ENCODE measurements at places on chromosomes 12 and 14.

DNA sequence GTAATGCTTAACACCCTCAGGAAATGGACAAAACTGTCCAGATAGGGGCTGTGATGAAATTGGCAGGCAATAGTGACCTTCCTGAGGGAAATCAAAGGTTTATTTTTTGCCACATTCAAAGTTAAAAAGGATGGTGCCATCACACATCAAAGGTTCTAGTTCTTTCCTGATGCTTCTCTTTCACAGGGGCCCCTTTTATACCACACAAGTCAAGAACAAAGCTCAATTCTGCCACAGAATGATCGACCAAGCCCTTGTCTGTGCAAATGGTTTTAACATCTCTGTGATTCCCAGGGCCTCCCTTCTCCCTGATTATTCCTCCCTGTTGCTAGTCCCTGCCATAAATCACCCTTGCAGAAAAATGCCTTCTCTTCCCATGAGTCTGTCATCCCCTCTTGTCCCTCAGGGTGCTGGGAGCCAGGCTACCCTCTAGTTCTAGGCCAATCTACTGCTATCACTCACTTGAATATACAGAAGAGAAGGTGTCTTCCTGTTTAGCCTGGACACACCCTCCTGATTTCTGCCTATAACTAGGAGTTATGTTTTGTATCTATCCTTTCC, 22.7 kb downstream of the SMCO2 start:
- DNase-seq = no peak

- DNase-seq = no peak
Measured at GRCh38 chr14:99777951-99778350, 15.3 kb upstream of the EML1 start.

DNA sequence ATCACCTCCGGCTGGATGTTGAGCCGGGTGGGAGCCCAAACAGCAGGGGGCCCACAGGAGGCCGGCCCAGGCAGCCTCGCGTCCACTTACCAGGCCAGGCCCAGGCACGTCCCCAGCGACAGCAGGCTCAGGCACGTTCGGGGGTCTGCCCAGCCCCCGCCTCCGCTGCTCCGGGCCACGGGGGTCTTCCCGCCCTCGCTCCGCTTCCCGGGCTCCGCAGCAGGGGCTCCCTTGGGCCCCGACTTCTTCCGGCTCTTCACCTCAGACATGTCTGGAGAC, 216 bp downstream of the IKBIP start:
- DNase-seq = no peak

GRCh38 chr12:47993491-47993890, 10.8 kb downstream of the COL2A1 start:
- no peak for DNase-seq

DNA sequence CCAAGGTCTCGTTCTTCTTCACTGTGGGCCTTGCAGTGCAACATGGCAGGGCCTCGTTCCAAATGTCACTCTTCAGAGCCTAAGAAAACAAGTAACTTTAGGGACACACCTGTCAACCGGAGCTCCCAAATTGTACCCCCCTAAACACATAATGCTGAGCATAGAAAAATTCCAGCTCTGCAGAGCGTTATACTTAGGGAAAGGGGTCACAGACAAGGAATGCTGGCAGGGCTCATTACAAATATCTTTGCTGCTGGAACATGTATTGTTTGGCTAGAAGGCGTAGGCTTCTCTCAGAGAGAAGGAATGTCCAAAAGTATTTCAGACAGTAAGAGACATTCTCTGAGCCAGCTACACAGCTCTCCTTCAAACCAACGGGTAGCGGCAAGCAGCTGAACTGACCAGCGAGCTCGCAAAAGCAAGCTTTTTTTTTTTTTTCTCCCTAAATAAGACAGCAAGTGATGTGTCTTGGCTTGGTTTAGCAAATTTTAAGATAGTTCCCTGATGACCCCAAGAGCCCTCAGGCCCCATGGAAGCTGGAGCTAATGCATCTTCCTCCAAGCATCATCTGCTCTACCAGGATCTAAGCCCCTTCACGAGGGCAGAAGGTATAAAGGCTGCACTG, 24.5 kb downstream of the SSH1 start:
- DNase-seq = no peak

- DNase-seq = no peak
Measured at GRCh38 chr12:42201063-42201462, 37.0 kb downstream of the YAF2 start.

GRCh38 chr12:11652351-11653040, 3.0 kb downstream of the ETV6 start:
- no peak for DNase-seq

DNA sequence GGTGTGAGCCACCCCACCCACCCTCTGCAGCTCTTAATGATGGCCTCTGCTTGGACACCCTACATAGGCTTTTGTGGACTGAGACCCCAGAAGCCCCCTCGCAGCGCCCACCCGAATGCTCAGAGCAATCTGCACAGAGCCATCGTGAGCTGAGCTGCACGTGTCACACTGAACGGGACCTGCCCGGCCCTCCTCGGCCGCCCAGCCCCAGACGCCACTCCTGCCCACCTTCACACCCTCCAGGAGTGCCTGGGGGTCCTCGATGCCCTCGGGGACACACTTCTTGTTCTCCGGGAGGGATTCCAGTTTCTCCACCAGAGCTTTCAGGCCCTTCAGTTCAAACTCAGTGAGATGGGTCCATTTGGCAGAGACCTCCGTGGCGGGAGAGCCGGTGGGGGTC, 71.5 kb downstream of the KDM2B start:
- no peak for DNase-seq

GRCh38 chr12:39352471-39353017, 90.4 kb downstream of the KIF21A start:
- DNase-seq = no peak

DNA sequence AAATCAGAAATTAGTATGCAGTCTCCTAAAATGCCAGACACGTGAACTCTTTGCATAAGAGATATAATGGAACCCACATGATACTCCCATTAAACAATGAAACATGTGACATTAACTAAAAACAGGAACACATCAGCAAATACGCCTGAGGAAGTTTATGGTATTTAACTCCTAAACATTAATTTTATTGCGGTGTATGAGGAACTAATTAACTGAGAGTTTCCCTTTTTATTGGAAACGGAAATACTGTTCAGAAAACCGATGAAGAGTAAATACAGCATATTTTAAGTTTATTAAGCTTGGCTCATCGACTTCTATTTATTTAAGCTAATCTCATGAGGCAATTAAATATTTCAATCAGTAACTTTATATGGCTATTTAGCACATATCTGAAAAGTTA, 290.3 kb downstream of the SOX5 start:
- no peak for DNase-seq

DNA sequence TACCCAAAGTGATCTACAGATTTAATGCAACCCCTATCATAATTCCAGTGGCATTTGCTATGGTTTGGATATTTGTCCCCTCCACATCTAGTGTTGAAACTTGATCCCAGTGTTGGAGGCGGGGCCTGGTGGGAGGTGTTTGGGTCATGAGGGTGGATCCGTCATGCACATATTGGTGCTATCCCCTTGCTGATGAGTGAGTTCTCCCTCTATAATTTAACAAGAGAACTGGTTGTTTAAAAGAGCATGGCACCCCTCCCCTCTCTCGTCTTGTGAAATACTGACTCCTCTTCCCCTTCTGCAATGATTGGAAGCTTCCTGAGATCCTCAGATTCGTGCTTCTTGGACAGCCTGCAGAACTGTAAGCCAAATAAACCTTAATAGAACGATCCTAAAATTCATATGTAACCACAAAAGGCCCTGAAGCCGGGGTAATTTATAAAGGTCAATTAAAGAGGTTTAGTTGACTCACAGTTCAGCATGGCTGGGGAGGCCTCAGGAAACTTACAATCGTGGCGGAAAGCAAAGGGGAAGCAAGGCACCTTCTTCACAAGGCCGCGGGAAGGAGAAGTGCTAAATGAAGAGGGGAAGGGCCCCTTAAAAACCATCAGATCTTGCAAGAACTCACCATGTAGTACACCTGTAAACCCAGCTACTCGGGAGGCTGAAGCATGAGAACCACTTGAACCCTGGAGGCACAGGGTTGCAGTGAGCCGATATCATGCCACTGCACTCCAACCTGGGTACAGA, 41.2 kb downstream of the SLC39A9 start:
- no peak for DNase-seq

- no peak for DNase-seq
Measured at GRCh38 chr12:93918262-93918661, 230.1 kb upstream of the PLXNC1 start.

GRCh38 chr14:105061428-105062047, 3.7 kb downstream of the GPR132 start:
- DNase-seq = peak; percentile 29

DNA sequence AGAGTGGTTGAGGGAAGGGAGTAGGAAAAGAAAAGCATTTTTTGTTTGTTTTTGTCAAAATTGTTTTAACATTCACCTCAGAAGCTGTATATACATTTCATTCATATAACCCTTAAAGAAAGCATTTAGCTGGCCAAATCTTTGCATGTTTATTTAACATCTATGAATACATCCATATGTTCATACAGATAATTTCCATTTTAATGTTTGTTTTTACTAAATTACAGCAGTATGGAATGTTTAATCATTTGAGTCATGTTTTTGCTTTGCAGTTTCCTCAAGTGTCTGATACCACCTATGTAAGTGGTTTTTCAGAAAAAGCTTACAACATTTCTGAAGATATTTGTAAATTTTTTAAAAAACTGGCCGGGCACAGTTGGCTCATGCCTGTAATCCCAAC, 84.3 kb upstream of the ATF1 start:
- DNase-seq = no peak

GRCh38 chr14:101895256-101895655, 69.1 kb upstream of the DYNC1H1 start:
- DNase-seq = no peak

DNA sequence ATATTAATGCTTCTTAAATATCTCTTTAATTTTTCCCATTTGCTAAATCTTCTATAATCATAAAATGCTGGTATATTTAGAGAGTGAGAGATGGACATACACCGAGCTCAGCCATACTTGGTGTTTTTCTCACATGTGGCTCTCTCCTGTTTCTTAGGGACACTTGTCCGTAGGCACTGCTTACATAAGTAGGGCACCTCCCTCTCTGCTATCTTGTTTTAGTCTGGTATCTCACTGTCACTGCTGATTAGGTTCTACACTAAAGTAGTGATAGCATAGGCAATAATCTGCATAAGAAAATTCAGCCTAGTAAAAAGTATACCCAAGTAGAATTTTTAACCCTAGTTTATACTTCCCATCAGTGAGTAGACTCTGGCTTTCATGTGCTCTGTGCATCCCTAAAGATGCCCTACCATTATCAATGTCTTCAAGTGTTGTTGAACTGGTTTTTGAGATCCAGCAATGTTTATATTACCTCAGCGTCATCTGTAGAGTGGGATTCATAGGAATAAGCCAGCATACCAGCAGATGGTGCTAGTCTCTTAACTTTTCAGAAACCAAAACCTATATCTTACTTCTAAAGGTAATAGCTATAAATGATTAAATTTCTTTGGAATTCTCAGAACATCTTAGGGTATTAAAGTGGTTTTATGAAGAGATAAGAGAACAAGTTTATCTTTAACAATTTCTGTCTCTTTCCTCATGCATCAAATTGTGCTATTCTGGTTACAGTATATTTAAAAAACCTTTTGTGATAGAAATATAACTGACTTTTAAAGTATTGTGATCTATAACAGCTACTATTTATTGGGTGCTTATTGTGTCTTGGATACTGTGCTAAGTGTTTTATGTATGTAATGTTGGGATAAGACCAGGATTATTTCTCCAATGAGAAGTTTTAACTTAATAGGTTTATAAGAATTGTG, 32.9 kb downstream of the ARID2 start:
- DNase-seq = no peak

- DNase-seq = no peak
Measured at GRCh38 chr12:22916815-22917214, 291.8 kb downstream of the ETNK1 start.

DNA sequence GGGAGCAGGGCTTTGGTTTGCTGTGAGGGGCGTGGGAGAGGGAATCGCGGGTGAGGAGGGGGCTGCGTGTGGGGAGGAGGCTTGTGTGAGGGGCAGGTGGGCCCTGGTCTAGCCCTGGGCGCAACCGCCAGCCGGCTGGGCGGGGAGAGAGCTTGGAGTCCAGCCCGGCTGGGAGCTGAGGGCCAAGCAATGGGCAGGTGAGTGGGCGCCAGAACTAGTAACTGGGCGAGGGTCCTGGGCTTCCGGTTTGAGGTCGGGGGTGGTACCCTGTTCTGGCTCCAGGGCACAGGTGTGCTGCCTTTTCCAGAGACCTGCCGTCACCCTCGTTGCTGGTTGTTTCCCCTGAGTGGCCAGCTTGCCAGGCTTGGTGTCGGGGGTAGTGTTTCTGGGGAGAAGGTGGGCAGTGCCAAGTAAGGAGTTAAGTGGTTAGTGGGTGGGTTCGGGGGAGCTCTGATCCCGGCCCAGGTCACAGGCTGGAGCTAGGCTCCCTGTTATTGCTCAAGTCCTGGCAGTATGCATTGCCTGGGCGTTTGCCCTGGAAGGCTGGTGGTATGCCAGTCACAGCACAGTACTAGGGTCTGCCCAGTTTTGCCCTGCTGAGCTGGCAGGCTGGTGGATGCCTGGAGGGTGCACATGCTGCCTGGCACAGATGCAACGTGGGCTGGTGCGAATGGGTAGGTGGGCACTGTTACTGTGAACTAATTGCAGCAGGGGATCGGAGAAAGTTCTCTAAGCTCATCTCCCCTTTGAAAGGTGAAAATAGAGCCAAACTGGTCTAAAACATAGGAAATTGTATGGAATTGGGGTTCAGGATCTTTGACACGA, 683 bp downstream of the CIPC start:
- DNase-seq = no peak

- DNase-seq = no peak
Measured at GRCh38 chr12:97714107-97714563, 251.5 kb downstream of the RMST start.

GRCh38 chr14:104240434-104241157, 102.2 kb downstream of the KIF26A start:
- DNase-seq = no peak

DNA sequence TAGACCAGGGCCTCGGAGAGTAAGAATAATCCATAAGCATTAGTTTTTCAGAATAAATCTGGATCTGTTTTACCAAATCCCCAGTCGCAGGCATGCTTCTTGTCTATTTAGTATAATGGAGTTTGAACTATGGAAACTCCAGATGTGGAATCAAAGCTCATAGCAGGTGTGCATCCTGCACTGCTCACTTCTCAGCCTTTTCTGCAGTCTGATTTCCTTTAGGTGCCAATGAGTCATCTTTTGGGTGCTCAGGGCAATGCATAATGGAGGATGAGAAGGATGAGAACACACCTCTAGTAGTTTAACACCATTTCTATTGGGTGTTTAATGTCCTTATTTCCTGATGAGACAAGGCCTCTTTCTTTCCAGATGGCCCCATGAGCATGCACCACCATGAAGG, 961.2 kb downstream of the TMEM121 start:
- no peak for DNase-seq

GRCh38 chr12:10110256-10110844, 11.6 kb upstream of the CLEC1A start:
- DNase-seq = no peak

DNA sequence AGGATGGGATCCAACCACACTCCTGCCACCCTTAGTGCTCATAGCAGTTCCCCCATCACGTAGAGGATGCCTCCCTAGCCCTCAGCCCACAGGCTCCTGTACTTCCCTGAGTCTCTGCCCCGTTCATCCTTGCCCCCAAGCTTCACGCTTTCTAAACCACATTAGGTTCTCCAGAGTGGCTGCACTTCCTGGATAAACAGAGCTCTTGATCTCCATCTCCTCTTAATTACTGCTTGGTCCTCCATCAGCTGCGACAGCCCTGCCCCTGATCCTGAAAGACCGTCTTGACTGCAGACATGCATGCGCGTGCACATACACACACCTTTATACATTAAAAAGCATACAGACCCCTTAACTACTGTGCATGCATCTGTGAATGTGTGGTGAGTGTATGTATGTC, 530.0 kb downstream of the BCL11B start:
- no peak for DNase-seq

All from stimulated activated CD4-positive, alpha-beta T cell treated with anti-CD3 and anti-CD28 coated beads, TNF-alpha, amount 100 ng/mL, for 4 hours (primary cell).